Retina (tissue), 1 donor: ENCODE measurements at places on chromosomes 1 and 21.

DNA sequence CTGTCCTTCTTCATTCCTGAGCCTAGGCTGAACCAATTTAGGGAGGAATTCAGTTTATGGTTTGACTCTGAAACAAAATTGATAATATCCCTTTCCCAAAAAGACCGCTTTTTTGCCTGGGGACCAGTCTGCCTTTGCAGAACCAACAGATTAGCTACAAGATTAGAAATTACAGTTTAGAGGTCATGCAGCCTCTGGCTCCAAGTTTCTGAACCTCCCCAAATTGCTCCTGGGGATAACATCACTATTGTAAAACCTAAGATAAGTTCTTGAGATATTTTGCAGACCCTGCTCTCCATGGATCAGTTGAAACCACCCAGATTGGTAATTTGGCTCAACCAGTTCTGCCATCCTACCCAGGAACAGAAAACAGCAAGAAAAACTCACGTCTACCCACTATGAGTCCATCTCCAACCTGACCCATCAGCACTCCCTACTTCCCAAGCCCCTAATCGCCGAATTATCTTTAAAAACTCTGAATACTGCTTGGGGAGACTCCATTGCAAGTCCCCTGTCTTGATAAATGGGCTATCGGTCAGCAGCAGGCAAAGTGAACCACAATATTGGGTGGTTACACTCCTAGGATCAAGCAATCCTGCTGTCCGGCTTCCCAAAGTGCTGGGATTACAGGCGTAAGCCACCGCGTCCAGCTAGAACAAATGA is 605 bp upstream of the RABGGTB start:
- no peak for DNase-seq

DNA sequence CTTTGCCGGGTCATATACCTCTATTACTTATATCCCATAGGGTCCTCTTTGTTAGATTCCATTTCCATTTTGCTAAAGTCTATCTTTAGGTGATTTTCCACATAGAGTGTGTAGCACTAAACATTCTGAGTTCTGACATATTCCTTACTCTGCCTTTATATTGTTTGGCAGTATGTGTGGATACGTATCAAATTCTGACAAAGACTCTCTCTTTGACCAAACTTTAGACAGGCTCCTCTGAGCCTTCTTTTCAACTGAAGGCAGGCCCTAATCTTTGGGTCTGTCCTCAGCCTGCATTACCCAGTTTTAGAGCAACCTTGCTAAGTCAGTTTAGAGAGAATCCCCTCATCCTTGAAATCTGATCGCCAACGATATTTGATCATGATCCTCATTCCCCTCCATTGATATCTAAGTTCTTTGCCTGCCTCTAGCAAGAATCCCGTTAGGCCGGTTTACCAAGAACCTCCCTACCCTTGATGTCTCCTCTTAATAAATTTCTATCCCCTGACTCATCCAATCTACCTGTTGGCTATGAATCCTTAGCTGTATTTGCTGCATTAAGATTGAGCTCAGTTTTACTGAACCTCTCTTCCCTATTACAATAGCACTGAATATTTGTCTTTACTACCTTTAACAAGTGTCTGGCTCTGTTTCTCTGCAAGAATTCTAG is 10.4 kb upstream of the PPT1 start:
- no peak for DNase-seq

GRCh38 chr1:7043719-7044535 is 258.7 kb downstream of the CAMTA1 start:
- no peak for DNase-seq

DNA sequence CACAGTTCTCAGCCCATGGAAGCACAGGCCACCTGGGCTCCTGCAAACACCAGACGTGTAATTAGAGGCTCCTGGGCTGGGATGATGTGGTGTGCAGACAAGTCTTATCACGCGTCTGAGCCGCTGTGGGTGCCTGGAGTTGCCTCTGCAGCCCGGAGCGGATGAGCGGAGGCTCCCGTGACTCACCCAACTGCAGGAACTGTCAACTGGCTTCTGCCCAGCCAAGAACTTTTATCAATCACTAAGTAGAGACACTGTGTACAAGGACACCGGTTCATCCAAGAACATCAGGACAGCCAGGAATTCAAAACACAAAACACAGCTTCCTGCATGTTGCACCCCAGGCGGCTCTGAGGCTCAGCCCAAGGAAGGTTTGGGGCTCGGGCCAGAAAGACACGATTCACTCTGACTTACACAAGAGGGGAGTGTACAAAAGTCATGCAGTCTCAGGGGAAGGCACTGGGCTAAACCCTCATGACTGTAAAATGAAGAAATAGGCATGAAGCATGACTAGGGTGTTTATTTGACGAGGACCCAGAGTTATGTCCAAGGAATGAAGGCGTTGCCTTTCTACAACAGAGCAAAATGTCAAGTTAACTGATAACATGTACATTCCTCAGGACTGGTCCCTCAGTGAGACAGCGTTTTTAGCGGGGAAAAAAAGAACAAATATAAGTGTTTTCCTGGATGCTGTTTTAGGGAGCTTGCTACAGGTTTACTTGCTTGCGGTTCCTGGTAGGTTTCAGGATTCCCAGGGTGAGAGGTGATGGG is 21.1 kb downstream of the ERRFI1 start:
- peak; percentile 24 for DNase-seq

DNA sequence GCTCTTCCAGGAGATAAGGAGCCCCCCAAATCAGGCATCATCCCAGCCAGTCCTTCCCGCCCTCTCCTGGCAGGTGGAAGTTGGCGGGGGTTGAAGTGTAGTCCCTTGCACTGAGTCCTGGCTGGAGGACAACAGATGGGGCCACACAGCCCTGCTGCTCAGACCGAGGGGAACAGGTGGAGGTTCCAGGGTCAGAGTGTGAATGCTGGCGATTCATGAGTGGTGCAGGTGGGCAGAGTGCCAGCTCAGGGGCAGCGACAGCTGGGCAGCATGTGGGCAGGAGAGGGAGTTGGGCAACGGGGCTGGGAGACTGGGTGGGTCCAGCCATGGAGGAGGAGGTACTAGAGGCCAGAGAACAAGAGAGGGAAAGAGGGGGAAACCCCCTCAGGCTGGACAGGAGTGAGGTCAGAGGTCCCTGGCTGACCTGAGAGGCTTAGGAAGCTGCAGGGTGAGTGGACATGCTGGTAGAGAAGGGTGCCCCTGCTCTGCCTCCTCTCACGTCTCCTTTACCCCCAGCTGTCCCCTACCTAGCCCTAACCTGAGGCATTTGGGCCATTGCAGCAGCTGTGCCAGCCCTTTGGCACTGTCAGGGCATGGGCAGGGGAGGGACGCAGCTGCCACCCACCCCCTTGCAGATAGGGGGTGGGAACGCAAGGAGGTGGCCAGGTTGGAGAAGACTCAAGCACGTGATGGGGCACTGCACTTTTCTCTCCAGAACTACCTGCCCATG is 11.3 kb upstream of the ADORA1 start:
- DNase-seq: no peak

GRCh38 chr1:17187051-17187450 is 17.9 kb upstream of the PADI1 start:
- no peak for DNase-seq

DNA sequence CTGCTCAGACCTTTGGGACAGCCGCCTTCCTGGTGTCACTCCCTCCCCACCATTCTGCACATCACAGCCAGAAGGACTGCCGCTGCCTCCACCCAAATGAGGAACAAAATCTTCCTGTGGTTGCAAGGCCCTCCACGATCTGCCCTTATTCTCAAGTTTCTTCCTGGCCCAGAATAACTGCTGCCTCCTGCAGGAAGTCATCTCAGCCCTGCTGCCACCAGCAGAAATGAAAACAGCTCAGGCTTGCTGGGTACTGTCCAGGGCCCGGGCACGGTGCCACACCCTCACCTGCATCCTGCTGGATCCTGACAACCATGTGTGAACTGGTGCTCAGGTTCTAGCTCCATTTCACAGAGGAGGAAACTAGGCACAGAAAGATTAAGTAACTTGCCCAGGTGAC is 2.8 kb downstream of the CLDN19 start:
- DNase-seq: no peak

- DNase-seq: no peak
Measured at GRCh38 chr1:55823541-55824250, 608.5 kb upstream of the USP24 start.

- no peak for DNase-seq
Measured at GRCh38 chr1:77349275-77349674, 67.5 kb downstream of the AK5 start.

DNA sequence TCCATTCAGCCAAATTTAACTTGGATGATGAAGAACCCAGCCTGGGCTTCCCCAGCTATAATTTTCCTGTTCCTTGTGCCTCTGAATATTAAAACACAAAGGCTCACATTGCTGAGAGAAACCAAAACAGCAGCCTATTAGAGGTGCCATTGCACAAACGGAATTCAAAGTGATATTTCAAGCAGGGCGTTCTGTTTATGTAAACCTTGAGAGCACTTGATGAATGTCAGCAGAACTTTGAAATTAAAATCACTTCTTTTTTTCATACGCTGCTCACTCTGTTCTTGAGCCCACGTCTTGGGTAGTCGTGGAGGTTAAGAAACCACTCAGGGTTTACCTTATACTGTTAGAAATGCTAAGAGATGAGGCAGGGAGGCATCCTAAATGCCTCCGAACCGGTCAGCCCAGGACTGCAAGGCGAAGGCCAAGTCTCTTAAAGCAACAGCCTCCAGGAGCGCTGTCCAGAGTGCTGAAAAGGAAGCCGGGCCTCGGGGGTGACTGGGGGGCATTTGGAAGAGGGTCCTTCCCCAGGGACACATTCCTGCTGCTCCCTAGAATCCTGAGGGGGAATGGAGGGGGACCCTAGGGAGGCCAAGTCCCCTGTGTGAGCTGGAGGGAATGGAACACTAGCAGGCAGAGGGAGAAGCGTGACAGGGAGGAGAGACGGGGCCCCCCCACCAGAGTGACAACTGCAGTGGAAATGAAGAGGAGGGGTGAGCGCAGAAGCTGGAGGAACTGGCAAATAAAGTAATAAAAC is 154.8 kb upstream of the VAMP3 start:
- no peak for DNase-seq

DNA sequence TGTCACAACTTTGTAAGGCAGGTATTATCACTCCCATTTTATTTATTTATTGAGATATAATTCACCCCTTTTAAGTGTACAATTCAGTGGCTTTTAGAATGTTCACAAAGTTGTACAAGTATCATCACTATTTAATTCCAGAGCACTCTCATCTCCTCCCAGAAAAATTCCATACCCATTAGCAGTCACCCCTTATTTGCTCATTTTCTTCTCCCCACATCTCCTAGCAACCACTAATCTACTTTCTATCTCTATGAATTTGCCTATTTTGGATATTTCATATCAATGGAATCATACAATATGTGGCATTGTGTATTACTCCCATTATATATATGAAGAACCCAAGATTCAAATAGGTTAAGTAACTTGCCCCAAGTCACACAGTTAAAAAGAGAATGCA is 7.0 kb downstream of the DSTYK start:
- no peak for DNase-seq

- peak; percentile 62 for DNase-seq
Measured at GRCh38 chr1:201361652-201362504, 15.6 kb downstream of the TNNT2 start.

- no peak for DNase-seq
Measured at GRCh38 chr1:29620631-29621030, 384.3 kb downstream of the PTPRU start.

DNA sequence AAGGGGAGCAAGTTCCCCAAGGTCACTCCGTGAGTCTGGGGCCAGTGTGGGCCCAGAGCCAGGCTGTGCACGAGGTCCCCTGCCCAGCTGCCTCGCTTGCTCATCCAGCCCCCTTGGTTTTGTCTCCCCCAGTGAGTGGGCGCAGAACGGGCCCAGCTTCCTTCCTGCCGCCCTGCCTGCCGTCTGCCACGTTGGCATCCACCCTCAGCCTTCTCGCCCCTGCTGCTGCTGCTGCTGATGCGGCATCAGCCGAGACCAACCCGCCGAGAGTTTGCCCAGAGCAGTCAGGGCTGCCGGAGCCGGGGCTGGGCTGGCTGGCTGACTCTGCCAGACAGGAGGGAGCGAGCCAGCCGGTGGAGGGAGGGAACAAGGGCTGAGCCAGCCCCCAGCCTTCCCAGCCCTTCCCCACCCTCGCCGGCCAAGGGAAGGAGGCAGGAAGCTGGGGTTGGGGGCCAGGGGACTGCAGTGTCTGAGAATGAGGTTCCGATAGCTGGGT is 31.4 kb upstream of the WASF2 start:
- no peak for DNase-seq

DNA sequence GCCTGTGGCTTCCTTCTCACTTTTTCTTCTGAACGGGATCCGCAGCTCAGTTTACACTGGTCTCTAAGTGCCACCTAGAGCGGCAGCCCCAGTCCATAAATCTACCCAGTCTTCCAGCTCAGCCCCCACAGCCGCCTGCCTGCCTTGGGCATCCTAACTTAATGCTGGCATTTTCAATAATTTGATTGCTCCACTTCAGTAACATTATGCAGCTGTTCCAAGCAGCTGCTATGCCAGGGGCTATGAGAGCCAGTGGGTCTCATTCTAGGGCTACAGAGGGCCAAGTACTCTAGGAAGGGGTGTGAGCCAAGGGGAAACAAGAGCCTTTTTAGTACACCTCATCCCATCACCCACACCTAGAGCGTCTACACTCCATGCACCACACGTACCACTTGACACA is 48.4 kb upstream of the COA6 start:
- DNase-seq: no peak

GRCh38 chr1:14576155-14576554 is 22.3 kb upstream of the KAZN start:
- no peak for DNase-seq
